ENCODE measurements at places on chromosomes 11 and 22.

DNA sequence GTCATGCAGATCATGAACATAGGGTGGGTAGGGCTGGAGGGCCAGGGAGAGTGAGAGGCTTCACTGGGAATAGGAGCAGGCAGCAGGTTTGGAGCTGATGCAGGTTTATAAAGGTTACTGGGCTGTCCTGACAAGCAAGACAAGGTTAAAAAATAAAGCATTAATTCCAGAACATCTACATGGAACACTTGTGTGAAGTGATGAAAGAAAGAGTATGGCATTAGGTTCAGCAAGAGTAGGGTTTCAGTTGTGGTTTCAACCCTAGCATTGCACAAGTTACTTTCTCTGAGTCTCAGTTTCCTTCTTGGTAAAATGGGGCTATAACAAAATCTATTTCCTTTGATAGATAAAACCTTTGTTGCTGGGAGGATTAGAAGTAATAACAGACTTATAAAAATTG lies 114.6 kb upstream of the SESN3 start:
- no peak for DNase-seq

DNA sequence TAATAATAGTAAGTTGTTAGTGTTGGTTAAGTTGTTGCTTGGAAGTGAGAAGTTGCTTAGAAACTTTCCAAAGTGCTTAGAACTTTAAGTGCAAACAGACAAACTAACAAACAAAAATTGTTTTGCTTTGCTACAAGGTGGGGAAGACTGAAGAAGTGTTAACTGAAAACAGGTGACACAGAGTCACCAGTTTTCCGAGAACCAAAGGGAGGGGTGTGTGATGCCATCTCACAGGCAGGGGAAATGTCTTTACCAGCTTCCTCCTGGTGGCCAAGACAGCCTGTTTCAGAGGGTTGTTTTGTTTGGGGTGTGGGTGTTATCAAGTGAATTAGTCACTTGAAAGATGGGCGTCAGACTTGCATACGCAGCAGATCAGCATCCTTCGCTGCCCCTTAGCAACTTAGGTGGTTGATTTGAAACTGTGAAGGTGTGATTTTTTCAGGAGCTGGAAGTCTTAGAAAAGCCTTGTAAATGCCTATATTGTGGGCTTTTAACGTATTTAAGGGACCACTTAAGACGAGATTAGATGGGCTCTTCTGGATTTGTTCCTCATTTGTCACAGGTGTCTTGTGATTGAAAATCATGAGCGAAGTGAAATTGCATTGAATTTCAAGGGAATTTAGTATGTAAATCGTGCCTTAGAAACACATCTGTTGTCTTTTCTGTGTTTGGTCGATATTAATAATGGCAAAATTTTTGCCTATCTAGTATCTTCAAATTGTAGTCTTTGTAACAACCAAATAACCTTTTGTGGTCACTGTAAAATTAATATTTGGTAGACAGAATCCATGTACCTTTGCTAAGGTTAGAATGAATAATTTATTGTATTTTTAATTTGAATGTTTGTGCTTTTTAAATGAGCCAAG lies 2.7 kb downstream of the NEAT1 start:
- DNase-seq: no peak

- DNase-seq: no peak
Measured at GRCh38 chr11:119780222-119780953, 51.4 kb upstream of the NECTIN1 start.

- no peak for DNase-seq
Measured at GRCh38 chr11:521177-521688, 14.1 kb downstream of the HRAS start.

DNA sequence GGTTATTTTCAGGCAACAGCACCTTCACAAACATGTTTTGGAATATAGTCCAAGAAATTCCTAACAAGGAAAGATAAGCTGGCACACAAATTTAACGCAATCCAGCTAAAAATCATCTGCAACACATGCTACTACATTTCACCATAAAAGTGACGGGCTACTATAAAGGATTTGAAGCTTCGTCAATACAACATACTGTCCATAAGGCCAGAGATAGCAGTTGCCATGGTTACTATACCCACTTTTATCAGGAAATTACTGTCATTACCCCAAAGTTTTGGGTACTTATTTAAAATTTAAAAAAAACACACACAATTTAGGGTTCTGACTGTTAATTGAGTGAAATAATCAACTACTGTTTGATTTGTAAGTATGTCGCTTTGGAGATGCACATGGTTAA lies 6.9 kb downstream of the PHF21A start:
- no peak for DNase-seq
